ENCODE measurements at places on chromosomes 2 and 18. TPM values are rescaled to one million over a fixed set of nuclear protein-coding genes. Genes with fewer than 3 reads are reported as not detected.

LYPD1 gene
- total RNA-seq: not detected

RNU2-63P gene
- not detected for total RNA-seq

GRCh38 chr2:13770279-13770678, 862.2 kb upstream of the LRATD1 start:
- DNase-seq: no peak

DNA sequence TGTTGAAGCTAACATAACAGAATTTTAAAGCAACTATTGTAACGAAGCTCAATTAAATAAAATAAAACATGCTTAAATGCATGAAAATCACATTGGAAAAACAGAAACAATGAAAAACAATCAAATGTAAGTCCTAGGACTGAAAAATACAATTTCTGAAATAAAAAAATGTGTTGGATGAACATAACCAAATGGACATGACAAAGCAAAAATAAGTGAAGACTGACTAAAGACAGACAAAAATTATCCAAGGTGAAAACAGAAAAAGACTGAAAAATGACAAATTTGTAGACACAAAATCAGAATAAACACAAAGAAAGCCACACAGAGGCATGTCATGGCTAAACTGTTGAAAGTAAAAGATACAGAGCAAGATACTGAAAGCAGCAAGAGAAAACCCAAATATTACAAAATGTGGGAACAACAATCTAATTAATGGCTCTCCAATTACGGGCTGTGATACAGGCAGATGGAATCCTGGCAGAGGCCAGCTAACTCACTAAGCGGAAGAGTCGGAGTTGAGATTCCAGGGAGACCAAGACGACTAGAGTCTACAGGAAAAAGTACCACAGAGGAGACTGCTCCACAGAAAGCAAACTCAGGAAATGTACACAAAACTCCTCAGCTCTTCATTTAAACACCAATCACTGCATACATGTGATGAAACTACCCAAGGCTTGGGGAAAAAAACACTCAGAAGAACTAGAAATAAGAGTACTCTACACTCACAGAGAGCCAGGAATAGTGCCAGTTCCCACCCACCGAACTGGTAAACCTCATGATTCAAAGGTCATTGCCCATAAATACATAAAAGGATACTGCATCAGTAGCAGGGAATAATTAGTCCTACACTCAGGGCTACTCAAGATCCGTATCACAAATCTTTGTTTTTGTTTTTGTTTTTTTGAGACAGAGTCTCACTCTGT, 83.6 kb downstream of the ATAD2B start:
- DNase-seq: no peak

SERPINB11 gene
- 8.6 TPM for total RNA-seq

- DNase-seq: no peak
These were observed 23.8 kb downstream of the HDAC4 start for GRCh38 chr2:239376942-239377531.

- DNase-seq: no peak
These were observed 2.1 kb upstream of the B3GNT7 start for GRCh38 chr2:231393149-231394131.

DNA sequence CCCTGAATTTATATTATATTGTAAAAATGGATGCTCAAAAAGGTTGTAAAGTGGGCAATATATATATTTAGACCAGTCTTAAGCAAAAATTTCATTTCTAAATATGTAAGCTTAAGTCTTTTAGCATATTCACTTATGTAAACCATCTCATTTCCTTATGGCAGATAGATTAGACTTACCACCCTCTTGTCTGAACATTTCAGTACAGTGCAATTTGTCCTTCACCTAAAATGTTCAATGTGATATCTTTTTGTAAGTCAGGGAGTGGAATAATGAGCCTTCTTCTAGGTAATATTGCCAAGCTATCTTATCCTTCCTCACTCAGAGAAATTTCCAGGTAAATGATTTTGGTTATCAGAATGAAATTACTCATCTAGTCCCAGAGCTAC, 92.3 kb downstream of the KLF7 start:
- no peak for DNase-seq

- no peak for DNase-seq
These were observed 33.0 kb downstream of the MAL start for GRCh38 chr2:95058466-95058988.

DNA sequence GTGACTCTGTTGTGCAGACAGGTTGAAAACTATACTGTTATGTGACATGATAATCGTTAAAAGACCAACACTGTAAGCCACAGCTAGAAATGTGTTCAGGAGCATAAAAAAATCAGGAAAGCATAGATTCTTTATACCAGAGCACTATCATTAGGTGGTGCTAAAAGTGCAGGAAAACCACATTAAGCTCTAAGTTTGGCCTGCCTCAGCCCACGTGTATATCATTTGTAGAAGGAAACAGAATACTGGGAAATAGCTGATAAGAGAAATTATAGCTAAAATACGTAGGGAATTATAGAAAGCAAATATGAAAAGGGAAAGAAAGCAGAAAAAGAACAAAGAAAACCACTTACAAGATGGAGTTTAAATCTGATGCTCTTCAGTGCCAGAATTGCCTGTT, 26.5 kb upstream of the C2orf74 start:
- DNase-seq: no peak
